ENCODE measurements at places on chromosomes 13 and 19.
A peak's percentile ranks its signal among the peaks of the same experiment; 100 is the strongest.

DNA sequence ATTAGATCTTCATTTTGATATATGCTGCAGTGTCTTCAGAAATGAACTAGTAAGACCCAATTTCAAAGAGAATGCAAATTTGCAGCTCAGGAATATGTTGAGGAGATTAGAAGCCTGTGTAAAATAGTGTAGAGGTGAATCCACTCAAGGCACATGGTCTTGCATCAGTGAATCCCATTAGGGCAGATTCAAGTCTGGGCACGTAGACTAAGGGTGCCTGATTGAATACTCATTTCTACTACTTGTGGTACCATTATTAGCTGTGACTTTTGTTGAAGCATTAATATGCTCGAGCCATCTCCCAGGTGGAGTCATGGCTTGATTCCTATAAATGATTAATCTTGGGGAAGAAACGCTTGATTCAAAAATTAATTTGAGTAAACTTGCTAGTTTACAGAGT is 129.4 kb downstream of the AKAP11 start:
- peak; percentile 28 for DNase-seq

DNA sequence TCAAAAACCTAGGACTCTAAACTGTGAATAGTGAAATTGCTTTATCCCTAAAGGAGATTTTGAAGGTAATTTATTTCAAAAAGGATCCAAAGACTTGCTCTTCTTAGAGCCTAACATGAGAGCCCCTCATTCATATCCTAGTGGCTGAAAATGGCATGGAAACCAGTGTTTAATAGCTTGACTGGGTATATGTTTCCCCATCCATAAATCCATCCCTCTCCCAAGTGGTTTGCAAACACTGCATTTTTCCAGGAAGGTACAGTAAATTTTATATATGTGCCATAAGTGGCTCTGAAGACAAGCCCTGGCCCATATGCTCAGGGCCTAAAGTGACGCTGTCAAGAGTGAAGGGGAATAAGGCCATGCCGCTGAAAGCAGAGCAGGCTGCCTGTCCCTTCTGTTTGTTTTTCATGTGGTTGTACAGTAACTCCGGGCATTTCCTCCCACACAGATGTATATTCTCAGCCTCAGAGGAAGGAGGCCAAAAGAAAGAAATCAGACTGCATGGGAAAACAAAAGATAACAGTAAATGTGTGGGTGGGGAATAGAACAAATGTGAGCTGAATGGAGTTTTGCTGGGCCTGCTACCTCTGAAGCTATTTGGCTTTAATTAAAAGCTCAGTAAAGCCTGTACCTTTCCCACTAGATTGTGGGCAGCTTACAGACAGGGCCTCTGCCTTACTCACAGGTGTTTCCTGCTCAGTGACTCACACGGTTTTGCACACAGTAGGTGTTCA is 181.9 kb downstream of the PCDH9 start:
- DNase-seq = no peak

DNA sequence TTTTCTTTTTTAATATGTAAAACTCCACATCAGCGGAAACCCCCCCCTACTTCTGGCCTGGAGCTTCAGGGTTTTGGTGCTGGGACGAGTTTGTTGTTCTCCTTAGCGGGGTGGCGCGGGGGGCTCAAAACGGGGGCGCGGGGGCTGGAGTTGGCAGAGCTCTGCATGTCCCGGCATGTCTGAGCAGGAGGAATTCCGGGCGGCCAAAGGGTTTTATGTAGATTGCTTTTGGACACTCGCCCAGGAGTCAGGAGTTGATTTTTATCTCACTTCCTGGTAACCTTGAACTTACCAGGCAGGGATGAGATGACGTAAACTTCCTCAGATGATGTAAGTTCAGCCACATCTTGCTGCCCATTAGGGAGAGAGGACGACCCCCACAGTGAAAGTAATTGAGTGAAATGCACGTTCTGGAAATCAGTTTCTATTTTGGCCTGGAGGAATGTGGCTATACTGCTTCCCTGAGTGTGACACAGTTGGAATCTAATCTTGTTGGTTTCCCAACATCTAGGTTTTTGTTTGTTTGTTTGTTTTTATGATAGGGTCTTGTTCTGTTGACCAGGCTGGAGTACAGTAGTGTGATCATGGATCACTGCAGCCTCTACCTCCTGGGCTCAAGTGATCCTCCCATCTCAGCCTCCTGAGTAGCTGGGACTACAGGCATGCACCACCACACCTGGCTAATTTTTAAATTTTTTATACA is 21.0 kb upstream of the GDF15 start:
- no peak for DNase-seq

DNA sequence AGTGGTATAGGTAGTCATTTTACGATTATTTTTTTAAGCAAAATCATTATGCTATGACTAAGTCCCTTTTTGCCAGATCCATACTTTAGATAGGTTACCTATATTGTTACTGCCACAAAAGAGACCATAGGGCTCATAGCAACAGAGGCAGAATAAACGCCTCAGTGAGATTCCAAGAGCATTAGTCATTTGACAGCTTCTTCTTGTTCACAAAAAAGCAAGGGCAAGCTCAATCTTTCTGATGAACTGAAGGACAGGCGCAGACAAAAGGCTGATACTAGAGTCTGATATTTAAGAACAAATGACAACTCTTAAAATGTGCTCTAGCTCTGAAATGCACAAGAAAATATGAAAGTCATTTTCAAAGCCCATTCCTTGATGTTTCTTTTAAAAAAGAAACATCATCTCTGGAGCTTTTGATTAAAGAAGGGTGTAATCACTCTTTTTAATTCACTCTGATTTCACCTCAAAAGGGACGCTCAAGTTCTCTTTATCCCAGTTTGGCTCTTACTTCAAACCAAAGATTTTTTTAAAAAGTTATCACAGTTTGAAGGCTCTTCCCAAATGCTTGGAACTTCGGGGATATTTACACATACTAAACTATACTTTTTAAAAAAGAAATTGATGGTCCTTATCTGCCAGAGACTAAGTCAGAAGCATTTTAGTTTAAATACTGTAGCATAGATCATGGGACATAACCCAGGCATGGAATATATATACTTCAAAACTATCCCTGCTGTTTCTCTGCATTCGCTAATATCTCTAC is 187.2 kb downstream of the EFNB2 start:
- DNase-seq = no peak

- DNase-seq = no peak
Measured at GRCh38 chr13:84439108-84439507, 556.8 kb upstream of the SLITRK1 start.

DNA sequence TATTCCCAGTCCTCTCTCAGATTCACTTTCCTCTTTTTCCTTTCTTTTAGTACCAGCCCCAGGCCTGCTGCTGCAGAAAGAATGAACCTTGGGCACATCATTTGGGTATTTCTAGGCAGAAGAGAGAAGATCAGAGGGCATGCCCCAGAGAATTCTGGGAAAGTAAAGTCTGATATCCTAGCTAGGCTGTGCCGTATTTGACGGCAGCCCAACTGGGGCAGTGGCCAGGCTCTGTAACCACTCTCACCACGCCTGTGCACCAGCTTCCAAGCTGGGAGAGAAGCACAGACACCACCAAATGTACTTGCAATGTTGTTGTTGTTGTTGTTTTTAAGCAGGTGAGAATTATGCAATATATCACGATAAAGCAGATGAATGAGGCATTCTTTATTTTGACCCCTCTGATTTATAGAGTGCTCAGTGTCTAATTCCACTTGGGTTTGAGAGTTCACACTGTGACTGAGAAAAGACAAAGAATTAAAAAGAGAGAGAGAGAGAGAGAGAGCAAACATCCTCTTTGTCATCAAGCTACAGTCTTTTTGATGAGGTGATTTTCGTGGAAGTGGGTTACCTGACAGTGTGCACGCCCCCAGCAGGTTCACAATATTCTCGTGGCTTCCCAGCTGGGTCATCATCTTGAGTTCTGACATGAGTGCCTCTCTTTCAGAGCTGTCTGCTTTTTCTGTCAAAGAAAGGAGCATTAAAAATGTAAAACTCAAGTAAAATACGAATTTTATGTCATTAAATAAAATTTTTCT is 39.3 kb upstream of the URAD start:
- no peak for DNase-seq

DNA sequence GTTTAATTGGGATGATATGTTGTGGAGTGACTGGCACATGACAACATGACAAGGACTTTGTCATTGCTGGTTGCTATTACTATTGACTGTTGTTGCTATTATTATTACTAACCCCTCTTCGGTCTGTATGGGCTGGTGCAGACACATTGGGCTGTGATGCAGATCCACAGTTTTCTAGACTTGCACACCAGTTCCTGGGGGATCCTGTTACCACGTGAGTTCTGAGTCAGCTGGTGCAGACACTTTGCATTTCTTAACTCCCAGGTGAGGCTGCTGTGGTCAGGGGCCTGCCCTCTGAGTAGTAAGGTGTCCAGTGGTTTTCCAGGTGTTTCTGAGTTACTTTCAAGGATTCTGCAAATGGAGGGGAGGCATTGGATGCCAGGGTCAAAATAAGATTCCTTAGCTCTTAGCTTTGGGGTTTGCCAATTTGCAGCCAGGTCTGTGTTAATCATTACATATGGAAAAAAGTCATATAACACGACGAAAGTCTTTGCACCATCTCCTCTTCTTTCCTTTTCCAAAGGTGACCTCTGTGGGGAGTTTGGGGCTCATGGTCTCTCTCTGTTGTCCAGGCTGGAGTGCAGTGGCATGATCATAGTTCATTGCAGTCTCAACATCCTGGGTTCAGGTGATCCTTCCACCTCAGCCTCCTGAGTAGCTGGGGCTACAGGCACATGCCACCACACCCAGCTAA is 19.3 kb downstream of the BICRA start:
- no peak for DNase-seq

DNA sequence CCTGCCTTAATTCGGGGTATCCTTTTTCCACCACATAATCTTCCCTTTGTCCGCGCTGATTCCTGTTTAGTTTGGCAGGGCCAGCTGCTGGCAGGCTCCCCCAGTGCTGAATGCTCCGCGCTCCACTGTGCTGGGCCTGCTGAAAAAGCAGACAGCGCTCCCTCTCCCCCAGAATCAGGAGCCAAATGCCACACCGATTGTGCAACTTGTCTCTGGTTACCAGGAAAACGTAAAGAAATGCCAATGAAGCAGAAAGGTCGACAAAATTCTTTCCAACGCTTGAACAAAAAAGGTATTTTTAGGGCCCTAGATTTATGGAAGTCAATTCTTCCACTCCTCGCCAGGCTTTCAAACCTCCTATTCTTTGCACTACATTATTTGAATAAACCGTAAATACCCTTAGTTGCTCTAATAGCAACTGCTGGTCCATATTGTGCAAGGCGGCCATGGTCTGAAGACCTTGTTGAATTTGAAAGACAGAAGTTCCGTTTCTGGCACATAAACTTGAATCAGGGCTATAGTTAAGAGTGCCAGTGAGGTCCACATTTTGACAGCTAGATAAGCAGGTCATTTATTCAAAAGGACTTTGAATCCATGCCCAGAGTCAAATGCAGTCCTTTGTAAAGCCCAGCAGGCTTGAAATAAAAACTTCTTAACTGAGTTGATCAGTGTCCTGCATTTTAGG is 206.7 kb upstream of the RFC3 start:
- DNase-seq = no peak

- peak; percentile 29 for DNase-seq
Measured at GRCh38 chr19:12564016-12564664, 12.9 kb upstream of the ZNF564 start.

GRCh38 chr19:7645163-7645562 is 8.3 kb downstream of the STXBP2 start:
- no peak for DNase-seq

- DNase-seq = peak; percentile 93
Measured at GRCh38 chr13:100514788-100515409, 73.7 kb downstream of the GGACT start.

- no peak for DNase-seq
Measured at GRCh38 chr19:32969549-32969948, 2.2 kb downstream of the CEP89 start.

DNA sequence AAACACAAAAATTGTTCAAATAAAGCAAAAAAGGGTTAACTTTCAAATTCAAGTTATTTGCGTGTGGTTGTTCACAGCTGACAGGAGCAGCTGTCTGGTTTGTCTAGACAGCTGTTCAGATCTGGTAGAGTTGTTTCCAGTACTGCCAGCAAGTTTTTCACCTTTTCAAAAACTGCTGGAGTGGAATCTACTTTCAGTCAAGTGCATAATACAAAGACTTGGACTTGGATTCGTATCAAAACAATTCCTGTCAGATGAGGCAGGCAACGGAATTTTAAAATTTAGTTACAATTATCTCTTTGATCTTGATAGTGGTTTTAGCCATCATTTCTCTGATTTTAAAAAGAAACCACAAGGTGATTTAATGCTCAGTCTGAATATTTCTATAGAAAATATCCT is 51.7 kb upstream of the EEF1AKMT1 start:
- no peak for DNase-seq

DNA sequence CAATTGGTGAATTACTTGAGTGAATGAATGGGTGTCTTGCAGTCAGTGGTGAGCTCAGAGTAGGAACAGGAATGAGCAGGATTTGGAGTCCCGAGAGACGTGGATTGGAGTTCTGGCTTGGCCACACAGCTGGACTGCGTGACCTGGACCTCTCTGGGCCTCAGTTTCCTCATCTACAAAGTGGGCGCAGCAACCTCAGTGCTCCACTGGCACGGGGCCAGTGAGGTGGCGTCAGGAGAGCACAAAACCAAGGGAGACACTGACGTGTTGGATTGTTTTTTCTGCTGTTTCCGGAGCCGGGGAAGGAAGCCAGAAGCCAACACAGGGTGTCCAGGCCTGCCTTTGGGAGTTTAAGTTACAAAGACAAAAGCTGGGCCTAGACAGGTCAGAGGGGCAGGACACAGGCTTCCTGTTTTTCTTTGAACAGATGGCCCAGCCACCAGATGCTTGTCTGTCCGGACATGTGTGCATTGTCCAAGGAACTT is 6.5 kb upstream of the DOCK6 start:
- no peak for DNase-seq

- DNase-seq = no peak
Measured at GRCh38 chr19:703651-704446, 4.9 kb upstream of the PALM start.

DNA sequence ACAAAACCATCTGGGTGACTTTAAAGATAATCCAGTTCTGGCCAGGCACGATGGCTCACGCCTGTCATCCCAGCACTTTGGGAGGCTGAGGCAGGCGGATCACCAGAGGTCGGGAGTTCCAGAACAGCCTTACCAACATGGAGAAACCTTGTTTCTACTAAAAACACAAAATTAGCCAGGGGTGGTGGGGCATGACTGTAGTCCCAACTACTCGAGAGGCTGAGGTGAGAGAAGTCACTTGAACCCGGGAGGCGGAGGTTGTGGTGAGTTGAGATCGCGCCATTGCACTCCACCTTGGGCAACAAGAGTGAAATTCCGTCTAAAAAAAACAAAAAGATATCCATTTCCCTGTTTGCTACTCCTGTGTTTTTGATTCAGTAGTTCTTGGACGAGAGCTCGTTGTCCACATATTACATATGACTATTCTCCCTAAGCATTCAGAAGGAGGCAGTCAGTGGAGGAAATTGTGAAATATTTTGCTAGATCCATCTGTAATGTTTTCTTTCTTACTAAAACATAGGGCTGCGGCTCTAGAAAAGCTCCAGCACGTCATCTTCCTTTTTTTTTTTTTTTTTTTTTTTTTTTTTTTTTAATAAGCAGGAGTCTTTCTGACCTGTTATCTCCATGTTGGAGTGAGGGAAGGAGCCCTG is 33.6 kb downstream of the ZNF701 start:
- DNase-seq = no peak
